Esophagus squamous epithelium (tissue), 5 donors: ENCODE measurements at places on chromosomes 16 and 17.

- no peak for DNase-seq
Measured at GRCh38 chr17:66494023-66494803, 191.8 kb downstream of the PRKCA start.

DNA sequence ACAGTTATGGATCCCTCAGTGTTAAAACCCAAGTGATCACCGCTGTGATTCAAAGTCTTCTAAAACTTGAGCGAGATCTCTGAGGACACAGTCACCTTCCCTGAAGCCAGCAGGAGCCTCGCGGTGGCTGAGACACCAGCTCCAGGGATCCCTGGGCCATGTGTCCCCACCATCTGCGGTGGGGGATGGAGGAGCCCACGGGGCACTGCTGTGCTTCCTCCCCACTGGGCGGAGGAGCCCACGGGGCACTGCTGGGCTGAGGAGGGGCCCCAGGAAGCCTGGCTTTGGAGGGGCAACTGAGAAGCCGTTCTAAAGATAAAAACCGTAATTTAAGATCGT, 65.7 kb upstream of the METRNL start:
- DNase-seq = no peak

- no peak for DNase-seq
Measured at GRCh38 chr17:80717720-80718083, 173.1 kb downstream of the RPTOR start.

DNA sequence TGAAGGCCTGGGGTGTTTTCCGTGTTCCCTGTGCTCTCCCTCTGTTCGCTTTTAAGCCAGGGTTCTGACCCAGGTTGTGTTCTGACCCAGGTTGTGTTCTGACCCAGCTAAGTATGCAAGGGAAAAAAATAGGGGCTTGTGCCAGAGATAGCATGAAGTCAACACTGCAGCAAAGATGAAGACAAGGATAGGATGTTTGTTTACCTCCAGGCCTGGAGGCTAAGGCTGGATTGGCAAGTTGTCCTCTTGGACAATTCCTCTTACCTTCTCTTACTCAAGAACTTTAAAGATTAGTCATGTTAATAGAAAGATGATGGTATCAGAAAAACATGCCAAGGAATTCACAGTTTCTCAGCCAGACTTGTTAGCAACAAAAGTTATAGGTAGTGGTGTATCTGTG, 19.4 kb downstream of the LYRM9 start:
- no peak for DNase-seq

DNA sequence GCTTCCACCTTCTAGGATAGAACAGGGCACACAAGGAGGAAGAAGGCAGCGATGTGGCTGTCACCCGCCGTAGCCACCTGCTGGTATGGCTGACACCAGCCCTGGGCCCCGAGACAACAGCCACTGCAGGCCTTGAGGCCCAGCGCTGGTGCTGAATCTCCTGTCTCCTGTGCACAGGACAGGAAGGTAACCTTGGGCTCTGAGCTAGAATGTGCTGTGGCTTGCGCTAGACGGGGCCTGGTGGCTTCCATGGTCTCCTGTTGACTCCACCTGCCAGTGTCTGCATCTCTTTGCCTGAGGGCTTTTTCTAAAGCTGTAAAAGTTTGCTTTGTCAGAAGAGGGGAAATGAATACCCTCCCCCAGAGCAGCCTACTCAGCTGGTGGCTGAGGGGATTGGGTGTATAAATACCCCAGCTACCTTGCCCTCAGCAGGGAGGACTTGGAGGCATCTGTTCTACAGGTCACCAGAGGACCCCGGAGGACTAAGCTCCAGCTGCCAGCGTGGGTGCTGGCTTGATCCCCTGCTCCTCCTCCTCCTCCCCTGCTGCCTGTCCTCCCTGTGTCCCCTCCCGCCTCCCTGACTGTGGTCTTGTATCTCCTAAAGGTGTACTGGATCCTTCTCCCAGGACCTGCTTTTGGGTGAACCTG, 76.1 kb upstream of the SDK2 start:
- no peak for DNase-seq

GRCh38 chr17:81294512-81295030, 536 bp downstream of the SLC38A10 start:
- no peak for DNase-seq

GRCh38 chr17:45341533-45342158, 24.8 kb upstream of the MAP3K14 start:
- DNase-seq = no peak

- DNase-seq = no peak
Measured at GRCh38 chr16:50273888-50274325, 7.6 kb downstream of the ADCY7 start.

- DNase-seq = no peak
Measured at GRCh38 chr17:16918443-16918842, 53.5 kb downstream of the TNFRSF13B start.

DNA sequence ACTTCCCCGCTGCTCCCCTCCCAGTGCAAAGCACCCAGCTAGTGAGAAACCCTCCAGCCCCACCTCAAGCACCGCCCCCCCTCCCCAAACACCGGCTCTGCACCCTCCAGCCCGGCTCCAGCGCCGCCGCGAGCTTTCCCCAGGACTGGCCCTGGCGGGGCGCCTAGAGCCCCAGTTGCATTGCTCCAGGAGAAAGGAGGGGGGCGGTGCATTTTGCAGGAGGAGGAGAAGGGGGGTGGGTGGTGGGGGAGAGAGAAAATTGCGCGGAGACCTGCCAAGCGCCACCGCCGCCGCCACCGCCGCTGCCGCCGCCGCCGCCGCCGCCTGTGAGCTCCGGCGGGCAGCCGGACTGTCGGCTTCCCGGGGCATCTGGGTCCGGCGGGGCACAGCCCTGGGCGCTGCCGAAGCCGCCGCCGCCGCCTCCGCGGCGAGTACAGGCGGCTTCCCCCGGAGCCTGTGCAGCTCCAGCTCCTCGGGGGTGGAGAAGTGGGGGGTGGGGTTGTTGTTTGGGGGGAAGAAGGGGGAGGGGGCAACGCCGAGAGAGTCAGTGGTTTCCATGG, 333 bp upstream of the NOG start:
- DNase-seq = no peak

DNA sequence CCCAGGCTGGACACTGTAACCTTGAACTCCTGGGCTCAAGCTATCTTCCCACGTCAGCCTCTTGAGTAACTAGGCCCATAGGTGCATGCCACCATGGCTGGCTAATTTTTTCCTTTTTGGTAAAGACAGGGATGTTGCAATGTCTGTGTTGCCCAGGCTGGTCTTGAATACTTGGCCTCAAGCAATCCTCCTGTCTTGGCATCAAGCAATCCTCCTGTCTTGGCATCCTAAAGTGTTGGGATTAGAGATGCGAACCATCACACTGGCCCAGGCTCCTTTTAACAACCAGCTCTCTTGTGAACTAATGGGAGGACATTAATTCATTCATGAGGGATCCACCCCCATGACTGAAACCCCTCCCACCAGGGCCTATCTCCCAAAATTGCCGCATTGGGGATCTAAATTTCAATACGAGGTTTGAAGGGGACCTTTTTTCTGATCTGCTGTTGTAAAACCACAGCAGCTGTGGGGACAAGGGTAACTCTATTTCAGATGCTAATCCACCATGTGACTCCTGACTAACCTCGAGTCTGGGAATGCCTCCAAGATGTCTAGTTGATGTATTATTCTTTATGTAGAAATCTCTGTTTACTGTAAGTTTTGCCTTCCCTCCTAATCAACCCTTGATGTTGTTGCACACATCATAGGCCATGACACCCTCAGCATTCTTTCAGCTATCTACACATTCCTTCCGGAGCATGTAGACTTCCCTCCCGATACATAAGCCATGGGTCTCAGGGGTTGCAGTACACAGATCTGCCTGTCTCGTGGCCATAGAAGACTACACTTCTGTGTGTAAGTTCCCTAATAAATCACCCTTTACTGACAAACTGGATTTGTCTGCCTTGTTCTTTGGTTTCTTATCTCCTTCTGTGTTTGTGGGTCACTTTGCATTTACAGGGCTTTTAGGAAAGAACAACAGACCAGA, 37.6 kb downstream of the RNF112 start:
- DNase-seq = no peak

GRCh38 chr17:65538675-65539529, 22.5 kb downstream of the AXIN2 start:
- no peak for DNase-seq

DNA sequence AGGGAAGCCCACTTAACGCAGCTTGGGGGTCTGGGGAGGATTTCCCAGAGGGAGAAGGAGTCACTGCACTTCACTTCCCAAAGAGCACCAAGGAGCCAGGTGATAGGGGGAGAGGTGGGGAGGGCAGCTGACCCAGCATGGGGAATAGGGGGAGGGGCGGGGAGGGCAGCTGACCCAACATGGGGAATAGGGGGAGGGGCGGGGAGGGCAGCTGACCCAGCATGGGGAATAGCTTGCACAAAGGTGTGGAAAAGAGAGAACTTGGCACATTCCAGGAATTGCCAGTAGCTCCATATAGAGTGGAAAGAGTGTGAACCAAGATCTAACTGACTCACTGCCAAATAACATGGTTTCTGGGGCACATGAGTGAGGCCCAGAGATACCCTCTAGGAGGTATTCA, 110.3 kb downstream of the CCT6B start:
- DNase-seq = no peak

DNA sequence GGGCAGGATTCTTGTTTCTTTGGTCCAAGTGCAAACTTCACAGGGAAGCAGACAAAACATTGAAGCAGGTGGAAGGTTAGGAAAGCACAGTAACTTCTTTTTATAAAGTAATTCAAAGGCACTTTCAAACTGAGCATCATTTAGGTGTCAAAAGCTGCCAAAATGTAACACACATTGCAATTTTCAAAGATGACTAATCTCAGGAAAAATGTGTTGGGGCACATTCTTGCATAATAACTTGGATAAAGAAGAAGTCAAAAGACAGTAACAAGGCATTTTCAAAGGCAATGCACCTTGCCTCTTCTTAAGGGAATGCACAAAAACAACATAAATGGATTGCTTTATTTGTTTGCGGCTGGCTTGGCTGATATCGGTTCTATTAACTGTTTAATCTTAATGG, 3.6 kb downstream of the KCNJ2 start:
- no peak for DNase-seq

DNA sequence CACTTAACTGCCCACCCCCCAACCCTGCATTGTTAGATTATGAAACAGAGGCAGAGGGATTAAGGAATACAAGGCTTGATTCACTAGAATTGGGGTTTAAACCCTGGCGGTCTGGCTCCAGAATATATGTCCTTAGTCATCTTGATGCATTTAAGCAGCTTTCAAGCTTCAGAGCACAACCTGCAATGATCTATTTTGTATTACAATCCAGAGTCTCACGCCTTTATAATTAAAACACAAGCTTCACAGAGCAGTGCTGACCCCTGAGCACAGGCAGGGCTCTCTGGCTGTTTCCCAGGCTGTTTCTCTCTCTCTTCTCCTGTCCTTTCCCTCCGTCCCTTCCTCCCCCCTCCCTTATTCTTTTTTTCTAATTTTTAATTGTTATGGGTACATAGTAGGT, 209.1 kb downstream of the SPECC1 start:
- no peak for DNase-seq

DNA sequence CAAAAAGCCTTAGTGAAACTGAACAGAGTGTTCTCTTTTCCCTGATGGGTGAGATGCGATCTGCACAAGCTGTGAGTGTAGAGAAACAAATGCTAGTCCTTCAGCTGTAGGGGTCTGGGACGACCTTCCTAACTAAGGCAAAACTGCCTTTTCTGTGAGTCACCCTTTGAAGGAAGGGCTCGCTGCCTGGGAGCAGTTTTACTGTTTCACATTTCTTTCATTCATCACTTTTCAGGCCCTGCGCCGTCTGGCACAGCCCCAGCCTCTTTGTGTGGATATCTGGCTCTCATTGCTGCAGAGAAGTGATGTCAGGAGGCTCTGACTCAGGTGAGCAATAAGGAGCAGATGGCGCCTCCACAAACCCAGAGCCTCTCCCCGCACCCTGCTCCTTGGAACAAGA, 57.4 kb downstream of the HS3ST3A1 start:
- DNase-seq = no peak

DNA sequence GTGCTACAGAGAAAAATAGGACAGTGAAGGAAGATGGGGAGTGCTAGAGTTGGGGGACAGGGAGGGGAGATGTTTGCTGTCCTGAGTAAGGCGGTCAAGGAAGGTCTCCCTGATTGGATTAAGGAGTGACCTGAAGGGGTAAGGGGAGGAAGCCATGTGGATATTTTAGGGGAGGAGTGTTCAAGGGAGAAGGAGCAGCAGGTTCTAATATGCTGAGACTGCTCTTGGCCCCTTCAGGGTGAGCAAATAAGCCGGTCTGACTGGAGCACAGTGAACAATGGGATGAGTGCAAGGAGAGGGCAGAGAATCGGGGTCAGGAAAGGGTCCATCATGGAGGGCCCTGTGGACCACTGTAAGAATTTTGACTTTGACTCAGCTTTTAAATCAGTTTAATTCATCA, 188.8 kb downstream of the IRX3 start:
- DNase-seq = no peak

- no peak for DNase-seq
Measured at GRCh38 chr16:4372001-4372577, 441 bp downstream of the VASN start.

DNA sequence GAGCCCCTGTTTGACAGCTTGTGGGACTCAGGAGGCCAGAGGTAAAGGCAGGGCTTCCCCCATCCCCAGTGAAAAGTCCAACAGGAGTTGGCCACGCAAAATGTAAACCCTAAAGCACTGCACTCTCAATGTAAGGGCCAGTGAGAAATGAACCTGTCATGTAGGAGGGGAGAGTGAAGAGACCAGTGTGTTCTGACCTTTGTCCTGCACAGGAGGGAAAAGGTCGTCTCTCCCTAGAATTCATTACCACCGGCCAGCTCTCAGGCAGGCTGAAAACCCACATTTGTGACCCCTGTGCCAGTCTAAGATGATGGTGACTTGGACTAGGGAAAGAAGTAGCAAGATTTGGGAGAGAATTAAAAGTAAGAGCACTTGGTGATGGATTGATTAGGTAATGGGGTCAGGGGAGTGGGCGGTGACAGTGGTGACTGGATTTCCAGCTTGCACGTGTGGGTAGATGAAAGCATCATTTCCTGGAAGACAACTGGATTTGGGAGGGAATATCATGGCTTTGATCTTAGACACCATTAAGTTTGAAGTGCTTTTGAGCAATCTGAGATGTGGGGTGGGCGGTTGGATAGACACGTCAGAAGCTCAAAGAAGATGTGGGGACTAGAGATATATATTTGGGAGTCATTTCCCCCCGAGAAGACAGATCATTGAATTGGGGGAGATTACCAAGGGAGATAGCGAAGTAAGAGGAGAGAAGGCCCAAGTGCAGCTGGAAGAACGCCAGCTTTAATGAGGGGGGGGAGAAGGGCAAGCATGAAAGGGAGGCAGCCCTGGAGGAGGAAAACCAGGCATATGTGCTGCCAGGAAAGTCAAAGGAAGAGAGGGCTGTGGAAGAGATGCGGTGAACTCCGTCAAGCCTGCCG, 119.5 kb downstream of the NTN1 start:
- DNase-seq = no peak

- no peak for DNase-seq
Measured at GRCh38 chr16:23448392-23448791, 4.6 kb downstream of the COG7 start.

- DNase-seq = no peak
Measured at GRCh38 chr16:84749815-84750214, 50.0 kb downstream of the USP10 start.

GRCh38 chr17:79677646-79678045, 53.1 kb upstream of the ENPP7 start:
- DNase-seq = no peak

GRCh38 chr17:82212331-82213250, at the start of gene CCDC57:
TSS of gene CCDC57 (minus strand) at chr17:82212842. CDS start at chr17:82201944, 10,898 bp downstream.
- DNase-seq = no peak

- DNase-seq = no peak
Measured at GRCh38 chr16:49832177-49832576, 23.7 kb downstream of the ZNF423 start.

- no peak for DNase-seq
Measured at GRCh38 chr17:71438631-71439146, 682.1 kb upstream of the SOX9 start.

- DNase-seq = no peak
Measured at GRCh38 chr16:29825145-29826044, 5.1 kb downstream of the MVP start.
